ENCODE measurements at places on chromosomes 5 and 9.

DNA sequence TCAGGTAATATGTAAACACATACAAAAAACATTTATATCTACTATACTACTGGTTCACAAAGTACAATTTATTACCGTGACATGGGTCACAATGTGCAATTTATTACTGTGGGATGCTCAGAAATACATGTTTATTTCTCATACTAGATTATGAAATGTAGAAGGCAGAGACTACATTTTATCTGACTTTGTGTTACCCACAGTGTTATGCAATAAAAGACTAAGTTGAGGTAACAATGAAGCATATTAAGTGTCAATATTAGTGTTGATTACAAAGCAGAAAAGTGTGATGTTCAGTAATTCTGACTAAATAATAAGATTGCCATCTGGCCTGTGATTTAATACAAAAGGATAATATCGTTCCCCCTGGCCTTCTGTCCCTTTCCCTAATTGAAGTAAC lies 42.4 kb downstream of the CPLANE1 start:
- DNase-seq: no peak

- DNase-seq: no peak
Observed at GRCh38 chr5:99061711-99062110, 132.9 kb upstream of the CHD1 start.

- no peak for DNase-seq
Observed at GRCh38 chr5:138878437-138879235, 3.5 kb upstream of the LRRTM2 start.

GRCh38 chr9:33430942-33431341 lies 16.5 kb downstream of the AQP3 start:
- DNase-seq: no peak

DNA sequence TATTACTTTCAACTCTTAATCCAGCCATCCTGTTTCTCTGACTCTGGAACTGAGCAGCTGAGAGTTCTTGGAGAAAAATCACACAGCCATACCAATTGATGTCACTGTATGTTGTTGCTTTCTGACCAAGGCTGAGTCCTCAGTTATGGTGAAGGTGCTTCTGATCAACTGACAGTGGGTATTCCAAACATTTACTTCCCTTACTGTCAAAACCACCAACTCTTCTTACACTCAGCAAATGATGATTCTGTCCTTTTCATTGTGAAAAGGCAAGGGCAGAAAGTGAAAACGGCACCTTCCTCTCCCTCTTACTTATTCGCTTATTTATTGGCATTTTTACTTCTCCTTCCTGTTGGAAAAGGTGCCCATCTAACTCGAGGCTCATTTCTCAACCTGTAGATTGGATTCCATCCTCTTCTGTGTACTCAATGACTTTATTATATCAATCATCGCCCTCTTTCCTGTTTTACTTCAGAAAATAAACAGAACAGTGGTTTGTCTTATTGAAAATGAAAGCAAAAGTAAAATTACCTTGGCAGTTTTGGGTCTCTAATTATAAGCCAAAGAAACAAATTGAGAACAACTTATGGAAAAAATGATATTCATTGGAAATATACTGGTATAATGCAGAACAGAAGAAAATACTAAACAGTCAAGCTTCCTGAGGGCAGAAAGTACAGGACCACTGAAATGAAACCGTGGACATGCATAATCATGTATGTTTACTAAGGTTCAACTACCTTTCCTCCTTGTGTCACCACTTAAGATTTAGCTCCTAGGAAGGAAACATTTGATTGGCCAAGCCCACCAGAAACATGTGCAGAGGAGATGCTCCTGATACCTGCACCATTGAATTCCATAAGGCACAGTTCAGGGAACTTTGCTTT lies 104.5 kb upstream of the CHD1 start:
- DNase-seq: no peak

DNA sequence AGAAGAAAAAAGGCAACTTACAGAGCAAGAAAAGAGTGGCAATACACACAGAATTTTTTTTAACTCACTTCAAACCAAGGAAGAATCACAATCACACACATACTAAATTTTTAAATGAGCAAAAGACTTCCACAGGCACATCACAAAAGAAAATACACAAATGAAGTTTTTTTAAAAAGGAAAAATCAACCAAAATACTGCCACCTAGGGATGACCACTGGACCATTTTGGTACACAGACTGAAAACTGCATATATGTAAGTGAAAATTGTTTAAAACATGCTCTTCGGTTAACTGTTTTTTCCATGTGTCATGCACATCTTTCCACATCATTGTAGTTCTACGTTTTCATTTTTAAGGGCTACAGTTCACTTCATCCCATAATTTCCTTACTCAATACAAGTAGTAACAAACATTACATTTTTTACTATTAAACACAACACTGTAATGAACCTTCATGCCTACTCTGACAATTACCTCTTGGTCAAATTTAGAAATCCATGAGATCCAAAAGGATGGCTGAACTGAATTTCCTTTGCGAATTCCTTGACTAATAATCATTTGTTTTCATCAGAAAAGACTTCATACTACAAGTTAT lies 79.0 kb downstream of the FBXW11 start:
- DNase-seq: no peak

GRCh38 chr5:84242286-84242685 lies 142.4 kb downstream of the EDIL3 start:
- no peak for DNase-seq

DNA sequence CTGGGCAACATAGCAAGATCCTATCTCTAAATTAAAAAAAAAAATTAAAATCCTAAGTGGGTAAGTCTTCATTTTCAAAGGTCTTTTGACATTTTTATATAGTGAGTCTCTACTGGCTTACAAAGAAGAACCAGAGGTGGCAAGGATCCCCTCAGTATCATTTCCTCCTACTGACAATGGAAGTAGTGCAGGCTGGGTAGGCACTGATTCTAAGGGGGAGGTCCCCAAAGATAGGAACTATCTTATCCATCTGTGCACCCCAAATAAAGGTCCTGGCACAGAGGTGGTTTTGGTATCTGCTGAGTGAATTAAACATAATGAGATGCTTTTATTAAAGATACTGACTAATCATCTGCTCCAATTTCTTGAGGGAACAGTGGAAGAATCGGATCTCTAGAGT lies 4.2 kb downstream of the FAM193B start:
- no peak for DNase-seq

DNA sequence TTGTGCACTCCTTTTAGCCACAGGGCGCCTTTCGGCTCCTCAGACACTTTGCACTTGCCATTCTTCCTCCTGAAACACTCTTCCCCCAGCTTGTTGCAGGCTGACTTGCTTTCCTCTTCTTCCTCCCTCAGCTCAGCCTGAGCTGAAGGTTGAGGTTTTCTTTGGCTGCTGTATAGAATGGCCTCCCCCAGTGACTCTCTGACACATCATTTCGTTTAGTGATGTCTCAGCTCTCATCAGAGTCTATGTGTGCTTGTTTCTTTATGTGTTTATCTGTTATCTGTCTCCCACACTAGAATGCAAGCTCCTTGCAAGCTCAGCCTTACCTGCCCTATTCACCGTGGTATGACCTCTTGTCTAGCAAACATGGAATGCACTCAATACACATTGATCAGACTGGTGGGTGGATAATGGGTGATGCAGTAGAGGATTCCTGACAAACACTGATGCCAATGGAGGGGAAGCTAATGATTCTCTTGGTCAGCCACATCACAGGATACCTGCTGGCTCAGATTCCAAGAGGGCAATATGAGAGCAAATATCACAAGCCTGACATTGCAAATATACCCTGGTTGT lies 112.9 kb upstream of the STC2 start:
- DNase-seq: no peak

DNA sequence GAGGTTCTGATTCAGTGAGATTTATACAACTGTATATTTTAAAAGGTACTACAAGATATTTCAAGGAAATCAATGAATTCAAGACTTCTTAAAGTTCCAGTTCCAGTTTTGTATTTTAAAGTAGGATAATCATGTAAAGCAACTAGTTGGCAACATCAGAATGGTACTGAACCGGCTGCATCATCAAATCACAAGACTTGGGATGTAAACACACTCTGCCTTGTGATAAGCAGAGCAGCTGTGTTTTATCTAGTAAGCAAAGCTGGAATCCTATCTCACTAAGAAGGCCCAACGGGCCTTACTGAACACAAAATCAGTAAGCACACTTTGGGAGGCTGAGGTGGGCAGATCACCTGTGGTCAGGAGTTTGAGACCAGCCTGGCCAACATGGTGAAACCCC lies 327.2 kb upstream of the NREP start:
- no peak for DNase-seq

DNA sequence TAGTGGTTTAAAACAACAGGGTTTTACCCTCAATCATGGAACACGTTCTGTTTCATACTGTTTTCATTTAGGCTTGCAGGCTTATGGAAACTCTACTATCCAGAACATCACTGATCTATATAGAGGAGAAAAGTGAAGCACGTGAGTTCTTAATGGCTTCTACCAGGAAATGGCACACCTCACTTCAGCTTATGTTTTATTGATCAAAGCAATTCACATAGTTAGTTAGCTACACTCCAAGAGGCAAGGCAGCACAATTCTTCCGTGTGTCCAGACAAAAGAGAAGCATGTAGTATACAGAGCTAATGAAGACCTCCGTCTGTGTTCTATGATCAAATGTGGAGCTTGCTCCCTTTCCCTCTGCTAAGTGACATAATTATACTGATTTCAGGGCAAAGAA lies 353.3 kb upstream of the CD180 start:
- DNase-seq: no peak

DNA sequence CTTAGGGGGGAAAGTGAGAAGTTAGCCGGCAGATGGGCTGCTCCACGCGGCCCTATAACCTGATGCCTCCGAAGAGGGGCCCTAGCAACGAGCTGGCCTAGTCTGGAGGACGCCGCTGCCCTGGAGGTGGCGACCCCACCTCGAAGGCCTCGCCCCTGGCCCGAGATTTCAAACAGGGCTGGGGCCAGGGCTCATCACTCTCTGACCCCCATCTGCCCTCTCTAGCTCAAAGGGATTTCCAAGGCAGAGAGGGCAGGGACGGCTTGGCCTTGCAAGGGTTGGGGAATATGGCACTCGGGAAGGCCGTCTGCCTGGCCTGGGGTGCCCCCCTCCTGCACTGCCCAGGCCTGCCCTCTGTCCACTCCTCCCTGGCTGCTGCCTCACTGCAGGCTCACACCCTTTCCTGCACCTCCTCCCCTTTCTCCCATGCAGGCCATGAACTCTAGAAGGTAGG lies 25.5 kb upstream of the TIFAB start:
- no peak for DNase-seq

GRCh38 chr9:113463418-113464285 lies at the start of gene RGS3:
Gene RGS3 (plus strand): TSS chr9:113463727. CDS start chr9:113463803, 76 bp downstream.
- peak; percentile 35 for DNase-seq

DNA sequence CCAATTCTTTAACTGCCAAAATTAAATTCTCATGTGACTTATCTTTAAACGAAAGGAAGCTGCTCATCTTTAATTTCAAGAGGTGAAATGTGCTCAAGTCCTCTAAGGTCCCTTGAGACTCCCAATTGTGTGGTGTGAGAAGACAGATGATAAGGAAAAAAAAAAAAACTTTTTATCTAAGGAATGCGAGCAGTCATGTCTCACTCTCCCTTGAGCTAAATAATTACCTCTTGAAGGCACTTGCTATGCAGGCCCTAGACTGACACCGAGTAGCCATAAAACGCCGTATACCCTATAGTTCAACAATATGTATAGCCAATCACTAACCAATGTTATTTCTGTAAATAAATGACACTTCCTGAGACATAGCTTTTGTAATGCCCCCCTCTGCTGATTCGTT lies 1.5 kb upstream of the DTWD2 start:
- DNase-seq: no peak

GRCh38 chr5:90874066-90874465 lies 315.5 kb downstream of the ADGRV1 start:
- DNase-seq: no peak

Measured in iPS DF 6.9 (cell line).